ENCODE measurements at places on chromosomes 1 and 21. TPM values are rescaled to one million over a fixed set of nuclear protein-coding genes. Genes with fewer than 3 reads are reported as not detected.

GRCh38 chr21:38957575-38958322 is 152.0 kb downstream of the ETS2 start:
- DNase-seq, result no peak

- no peak for DNase-seq
These were observed 477.8 kb upstream of the CAMK1G start for GRCh38 chr1:209105701-209106100.

GRCh38 chr1:8867878-8868567 is 10.5 kb downstream of the ENO1 start:
- DNase-seq, result no peak

DNA sequence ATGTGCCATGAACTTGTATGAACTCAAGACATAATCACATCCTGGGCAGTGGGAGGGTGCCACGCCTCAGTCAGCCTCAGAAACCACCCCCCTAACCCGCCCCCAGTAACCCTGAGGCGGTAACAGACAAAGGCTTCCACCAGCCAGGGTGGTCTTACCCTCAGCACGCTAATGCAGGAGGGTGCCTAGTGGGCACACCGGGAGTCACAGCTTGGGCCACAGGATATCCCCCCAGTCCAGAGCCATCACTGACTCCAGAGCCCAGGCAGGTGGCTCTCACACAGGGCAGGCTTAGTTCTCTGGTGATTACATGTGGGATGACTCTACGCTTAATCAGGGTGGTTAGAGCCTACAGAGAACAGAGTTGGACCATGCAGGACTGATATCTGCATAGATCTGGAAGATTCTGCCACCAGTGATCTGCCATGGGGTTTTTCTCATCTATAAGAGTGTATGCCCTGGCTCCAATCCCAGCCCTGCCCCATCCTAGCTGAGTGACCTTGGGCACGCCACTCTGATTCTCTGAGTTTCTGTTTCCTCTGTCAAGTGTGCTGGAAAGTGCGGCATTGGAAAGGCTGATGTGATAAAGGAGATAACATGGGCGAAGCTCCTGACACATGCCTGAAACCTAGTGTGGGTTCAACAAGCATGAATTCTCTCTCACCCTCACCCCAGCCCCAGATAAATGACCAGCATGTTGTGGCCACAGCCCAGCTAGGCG is 27.3 kb downstream of the OPTC start:
- no peak for DNase-seq

DNA sequence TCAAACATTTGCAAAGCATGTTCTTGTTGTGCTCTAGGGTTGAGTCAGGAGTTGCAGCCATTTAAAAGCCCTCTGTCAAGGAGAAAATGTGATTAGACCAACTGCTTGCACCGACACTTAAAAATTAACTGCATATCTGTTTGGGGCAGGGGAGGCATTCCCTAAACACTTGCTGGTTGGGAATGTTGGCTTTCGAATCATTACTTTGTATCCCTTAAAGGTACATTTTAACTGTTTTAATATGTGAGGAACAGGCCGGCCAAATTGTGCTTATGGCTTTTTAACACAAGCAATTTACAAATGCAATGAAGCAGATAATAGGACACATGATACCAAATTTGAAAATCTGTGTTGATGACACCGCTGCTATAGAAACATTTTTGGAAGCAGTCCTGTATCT is 159.1 kb downstream of the LHX8 start:
- DNase-seq, result no peak

DNA sequence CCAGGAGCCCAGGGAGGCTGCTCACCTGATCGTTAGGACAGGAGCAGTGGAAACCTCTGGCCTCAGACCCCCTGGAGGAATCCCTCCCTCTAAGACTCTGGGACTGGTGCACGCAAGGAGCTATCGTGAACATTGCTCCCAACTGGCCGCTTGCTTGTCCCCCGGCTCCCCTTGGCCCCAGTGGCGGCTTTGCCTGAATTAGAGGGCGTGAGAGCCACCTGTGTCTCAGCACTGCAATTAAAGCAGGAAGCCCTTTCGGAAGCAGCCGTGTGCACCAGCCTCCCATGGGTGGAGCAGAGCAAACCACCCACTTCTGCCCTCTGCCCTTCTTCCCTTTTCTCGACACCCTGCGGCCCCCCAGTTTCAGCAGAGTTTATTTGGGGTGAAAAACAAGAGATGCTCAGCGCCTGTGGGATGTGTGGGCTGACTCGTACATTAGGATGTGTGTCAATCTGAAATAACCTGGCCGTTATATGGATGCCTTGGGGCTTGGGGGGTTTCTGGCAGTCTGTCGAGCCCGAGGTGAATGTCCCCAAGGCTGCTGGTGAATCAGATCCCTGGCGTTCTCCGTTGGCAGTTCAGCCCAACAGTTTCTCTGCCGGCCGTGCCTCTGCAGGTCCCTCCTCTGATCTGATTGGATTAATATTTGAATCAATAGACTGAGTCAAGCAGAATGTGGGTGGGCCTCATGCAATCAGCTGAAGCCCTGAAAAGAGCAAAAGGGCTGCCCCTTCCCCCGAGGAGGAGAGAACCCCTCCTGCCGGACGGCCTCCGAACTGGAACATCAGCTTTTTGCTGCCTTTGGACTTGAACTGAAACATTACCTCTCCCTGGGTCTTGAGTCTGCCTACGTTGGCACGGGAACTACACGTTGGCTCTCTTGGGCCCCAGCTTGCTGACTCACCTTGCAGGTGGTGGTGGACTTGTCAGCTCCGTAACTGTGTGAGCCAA is 7.3 kb upstream of the UMODL1 start:
- DNase-seq, result no peak

GRCh38 chr1:227070638-227071285 is 130.7 kb downstream of the COQ8A start:
- no peak for DNase-seq

DNA sequence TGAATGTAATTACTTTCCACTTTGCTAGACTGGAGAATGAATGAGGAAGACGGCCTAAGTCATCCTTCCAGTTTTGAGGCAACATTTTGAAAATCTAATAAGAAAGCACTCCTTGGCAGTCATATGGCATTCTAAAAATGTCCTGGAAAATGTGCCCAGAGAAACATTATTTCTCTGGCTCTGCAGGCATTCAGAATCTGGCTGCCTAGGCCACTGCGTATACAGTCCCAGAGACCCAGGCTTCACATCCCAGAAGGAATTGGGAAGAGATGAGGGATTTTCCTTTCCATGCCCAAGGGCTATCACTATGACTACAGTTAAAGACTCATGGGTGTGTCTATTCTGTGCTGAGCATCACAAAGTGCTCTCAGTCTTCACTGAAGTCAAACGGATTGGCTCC is 92.9 kb downstream of the BEND5 start:
- no peak for DNase-seq

DNA sequence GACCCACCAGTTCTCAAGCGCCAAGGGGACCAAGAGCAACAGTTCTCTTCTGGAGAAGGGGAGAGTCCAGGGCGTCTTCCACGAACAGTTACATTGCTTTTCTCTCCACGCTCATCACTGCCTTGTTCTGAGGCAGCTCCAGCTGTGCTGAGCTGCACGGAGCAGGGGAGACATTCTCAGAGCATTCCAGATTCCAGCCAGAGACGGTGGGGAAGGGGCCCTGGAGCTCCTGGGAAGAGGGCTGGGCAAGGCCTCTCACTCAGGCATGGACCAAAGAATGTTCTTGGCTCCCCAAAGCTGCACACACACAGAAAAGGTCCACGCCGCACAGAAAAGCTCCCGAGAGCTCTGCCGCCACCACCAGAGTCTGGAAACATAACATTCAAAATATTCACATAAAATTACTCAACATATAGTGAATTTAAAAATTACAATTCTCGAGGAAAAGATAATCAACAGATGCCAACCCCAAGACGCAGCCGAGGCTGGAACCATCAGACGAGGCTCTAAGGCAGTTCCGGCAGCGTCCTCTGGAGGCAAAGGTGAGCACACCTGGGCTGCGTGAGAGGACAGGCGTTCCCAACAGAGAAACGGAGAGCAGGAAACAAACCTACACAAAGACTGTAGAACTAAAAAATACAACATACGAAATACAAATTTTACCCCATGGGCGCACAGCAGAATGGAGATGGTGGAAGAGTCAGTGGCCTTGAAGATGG is 40.5 kb downstream of the UBE2G2 start:
- no peak for DNase-seq

DNA sequence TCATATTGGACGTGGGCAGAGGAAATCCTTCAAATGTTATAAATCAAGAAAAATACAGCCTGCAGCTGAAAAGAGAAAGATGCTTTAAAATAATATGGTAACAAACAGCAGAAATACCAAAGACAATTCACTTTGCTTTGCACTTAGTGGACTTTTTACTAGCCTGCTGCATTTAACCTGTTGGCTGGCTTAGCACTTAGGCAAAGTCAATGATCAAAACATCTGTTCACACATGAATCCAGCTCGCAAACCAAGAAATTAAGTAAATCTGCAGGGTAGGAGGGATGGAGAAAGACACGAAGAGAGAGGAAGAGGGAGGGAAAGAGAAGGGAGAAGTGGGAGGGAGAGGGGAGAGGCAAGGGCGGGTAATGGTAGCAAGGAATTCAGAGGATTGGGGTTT is 103.6 kb upstream of the RAB4A start:
- DNase-seq, result no peak

DNA sequence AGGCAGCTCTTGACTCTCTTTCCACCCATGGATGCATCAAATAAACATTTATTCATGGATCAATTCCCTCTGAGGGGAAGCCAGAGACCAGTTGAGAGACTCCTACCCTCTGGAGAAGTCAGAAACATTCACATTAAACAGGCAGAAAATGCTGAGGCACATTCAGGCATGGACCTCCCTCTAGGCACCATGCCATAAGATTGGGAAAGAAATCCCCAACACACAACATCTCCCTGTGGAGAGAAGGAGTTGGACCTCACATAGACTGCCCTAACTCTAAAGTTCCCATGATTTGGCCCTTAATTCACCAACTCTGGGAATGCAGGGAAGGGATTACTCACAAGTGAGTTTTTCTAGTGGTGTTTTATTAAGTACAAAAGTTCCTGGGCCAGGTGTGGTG is 415.3 kb upstream of the C1orf87 start:
- DNase-seq, result no peak

GRCh38 chr21:28828981-28829380 is 163.7 kb downstream of the LTN1 start:
- DNase-seq, result no peak

GRCh38 chr1:23726686-23727085 is 16.6 kb upstream of the ELOA start:
- DNase-seq, result no peak

DNA sequence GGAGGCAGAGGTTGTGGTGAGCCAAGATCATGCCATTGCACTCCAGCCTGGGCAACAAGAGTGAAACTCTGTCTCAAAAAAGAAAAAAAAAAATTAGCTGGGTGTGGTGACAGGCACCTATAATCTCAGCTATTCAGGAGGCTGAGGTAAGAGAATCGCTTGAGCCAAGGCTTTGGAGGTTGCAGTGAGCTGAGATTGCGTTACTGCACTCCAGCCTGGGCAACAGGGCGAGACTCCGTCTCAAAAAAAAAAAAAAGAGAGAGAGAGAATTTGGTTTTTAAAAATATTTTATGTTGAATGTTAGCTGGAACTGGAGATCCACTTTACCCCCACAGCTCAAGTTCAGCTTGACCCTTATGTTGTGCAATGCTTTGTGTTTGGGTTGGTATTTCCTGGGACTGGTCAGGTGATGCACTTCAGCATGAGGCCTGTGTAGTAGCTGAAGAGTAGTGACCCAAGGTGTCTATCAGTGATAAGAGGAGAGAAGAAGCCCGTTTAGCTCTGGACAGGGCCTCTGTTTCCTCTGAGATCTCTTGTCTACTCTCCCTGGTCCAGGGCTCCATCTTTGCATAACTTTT is 36.8 kb upstream of the MACF1 start:
- no peak for DNase-seq

DNA sequence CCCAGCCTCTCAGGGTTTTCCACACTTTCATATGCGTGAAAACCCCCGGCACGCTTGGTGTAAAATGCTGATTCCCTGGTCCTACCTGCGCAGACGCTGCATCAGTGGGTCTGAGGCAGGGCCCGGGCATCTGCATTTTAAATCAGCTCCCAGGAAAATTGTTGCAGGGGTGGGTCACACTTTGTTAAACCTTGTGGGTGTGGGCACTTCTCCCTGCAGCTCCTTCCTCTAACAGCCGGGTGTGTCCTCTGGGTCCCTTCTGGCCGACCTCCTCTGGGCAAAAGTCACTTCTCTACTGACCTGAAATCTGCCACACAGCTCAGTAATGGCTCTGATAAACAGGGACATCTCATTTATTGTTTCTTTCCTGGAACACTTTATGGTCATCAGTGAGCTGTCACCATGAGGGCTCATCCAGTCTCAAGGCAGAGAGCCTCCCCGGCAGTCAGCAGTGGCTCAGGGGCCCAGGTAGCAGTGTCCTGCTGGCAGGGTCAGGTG is 52.8 kb upstream of the TMPRSS2 start:
- DNase-seq, result no peak

GRCh38 chr1:76079475-76080227 is 5.1 kb downstream of the ST6GALNAC3 start:
- no peak for DNase-seq

GRCh38 chr1:183689762-183690204 is 36.7 kb upstream of the APOBEC4 start:
- DNase-seq, result no peak

GRCh38 chr1:15328351-15329103 is 81.2 kb upstream of the EFHD2 start:
- DNase-seq, result peak; percentile 59

- DNase-seq, result no peak
These were observed 23.0 kb upstream of the DNAJC11 start for GRCh38 chr1:6724517-6725141.

DNA sequence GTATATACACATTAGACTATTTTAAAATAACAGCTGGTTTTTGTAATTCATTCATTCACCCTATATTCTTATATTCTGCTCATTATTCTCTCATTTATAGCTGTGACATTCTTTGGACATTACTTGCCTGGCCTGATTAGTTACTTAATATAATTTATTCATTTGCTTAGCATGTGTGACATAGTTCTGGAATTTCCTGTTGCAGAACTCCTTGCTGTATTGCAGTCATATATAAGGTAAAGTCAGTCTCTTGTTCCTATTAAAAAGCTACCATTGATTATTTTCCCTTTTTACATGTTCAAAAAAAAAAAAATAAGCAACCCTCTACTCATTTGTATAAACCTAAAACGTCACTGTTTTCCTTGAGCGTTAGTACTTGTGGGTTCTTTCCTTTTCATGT is 23.9 kb downstream of the GNAT2 start:
- DNase-seq, result no peak

- DNase-seq, result no peak
These were observed 11.0 kb downstream of the BECN2 start for GRCh38 chr1:241968611-241969010.

- no peak for DNase-seq
These were observed at the start of gene SPATA21 for GRCh38 chr1:16436946-16437474. Gene SPATA21, minus strand, starts transcription at chr1:16437424. Its CDS starts 6,053 bp downstream, at chr1:16431371.

SELP gene
- total RNA-seq, result 24.0 TPM

MYOC gene
- 0.75 TPM for total RNA-seq

AMY2A gene
- not detected for total RNA-seq

OR10J1 gene
- not detected for total RNA-seq

CELA2B gene
- not detected for total RNA-seq

STUM gene
- 2.8 TPM for total RNA-seq

B3GALT5 gene
- total RNA-seq, result 21.9 TPM

HSPG2 gene
- 298 TPM for total RNA-seq

SLC6A17 gene
- not detected for total RNA-seq

SEMA4A gene
- 49.3 TPM for total RNA-seq
